ENCODE measurements at places on chromosomes 5 and 9. TPM values are rescaled to one million over a fixed set of nuclear protein-coding genes. Genes with fewer than 3 reads are reported as not detected.

The TSLP gene
- 2.4 TPM for total RNA-seq

The GRIA1 gene
- total RNA-seq: 0.12 TPM

The FUT7 gene
- 0.21 TPM for total RNA-seq

The FBXL7 gene
- 0.68 TPM for total RNA-seq

The TMEM171 gene
- 5.9 TPM for total RNA-seq

The PFN3 gene
- not detected for total RNA-seq

The DMRT3 gene
- 1.0 TPM for total RNA-seq

The GRXCR2 gene
- not detected for total RNA-seq

- H3K4me1 ChIP-seq: no peaks in the 10 kb centered on the region
- no peak overlapping the region for H3K4me3 ChIP-seq
- no peaks in the 10 kb centered on the region for H3K36me3 ChIP-seq
- H3K27me3 ChIP-seq: no peaks in the 10 kb centered on the region
- DNase-seq: no peak
Measured at GRCh38 chr9:16816011-16816410, 54.5 kb downstream of the BNC2 start.

DNA sequence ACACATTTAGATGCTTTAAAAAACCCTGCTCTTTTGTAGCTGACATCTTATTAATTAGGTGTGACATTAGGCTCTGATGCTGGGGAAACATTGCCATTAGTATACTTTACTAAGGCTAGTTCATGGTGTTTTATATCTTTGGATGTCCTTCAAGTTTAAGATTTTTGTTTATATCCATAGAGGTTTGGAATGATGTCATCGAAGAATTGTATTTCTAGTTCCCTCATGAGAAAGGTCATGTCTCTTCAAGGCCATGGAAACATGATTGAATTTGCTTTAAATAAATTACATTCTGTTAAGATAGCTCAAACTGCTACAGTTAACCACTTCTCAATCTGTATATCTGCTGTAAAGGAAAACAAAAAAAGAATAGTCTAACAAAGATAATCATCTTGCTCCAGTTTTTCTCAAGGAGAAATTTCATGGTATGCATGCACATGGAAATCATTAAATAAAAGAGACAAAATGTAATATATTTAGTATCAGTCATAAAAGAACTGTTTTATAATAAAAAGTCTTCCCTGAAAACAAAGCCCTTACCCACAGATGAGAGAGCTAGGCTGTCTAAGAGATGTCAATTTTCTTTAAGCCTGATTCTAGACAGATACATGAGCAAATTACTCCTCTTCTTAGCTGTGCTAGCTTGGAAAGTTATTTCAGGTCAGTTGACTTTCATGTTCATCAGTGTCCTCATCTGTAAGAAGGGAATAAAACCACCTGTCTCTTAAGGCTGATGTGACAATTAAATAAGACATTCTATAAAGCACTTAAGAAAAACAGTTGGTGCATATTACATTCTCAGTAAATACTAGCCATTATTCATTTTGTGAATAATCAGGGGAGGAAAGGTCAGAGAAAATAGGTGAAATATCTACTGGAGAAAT, 25.0 kb upstream of the STARD4 start:
- no peak overlapping the region for H3K27ac ChIP-seq
- H3K4me1 ChIP-seq: no peaks in the 10 kb centered on the region
- no peak for DNase-seq
- no peaks in the 10 kb centered on the region for H3K27me3 ChIP-seq

DNA sequence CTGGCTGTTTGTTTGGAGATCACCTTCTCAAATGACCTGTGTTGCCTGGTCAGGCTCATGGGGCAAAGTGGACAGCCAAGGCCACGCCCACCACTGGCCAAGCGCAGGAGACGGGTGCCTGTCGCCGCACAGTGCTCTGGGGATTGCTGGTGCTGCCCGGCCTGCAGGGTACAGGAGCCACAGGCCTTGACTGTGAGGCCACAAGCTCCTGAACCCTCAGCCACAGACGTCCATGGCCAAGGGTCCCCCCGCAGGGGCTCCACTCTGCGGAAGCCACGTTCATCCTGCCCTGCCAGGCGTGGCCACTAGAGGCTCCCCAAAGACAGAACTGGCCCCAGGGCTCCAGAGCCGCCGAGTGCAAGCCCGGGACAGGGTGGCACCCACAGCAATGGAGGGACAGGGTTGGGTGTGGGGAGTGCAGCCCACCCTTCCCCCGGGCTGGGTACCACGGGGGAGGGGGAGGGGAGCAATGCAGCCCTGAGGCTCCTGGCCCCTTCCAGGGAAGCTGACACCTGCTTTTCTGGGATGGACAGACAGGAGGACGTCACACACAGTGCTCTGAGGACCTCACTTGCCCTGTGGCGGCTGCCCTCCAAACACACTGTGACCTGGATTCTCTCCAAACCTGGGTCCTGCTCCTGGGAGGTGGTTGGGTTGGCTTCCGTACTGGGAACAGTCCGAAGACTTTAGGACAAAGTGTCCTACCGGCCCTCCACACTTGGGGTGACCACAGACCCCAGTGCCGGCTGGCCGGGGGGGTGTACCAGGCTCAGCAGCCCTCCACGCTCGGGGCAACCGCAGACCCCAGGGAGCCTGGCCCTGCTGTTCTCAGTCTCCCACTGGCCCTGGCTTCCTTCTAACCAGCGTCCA, 21.5 kb downstream of the TPPP start:
- no peak for DNase-seq
- no peak overlapping the region for H3K27ac ChIP-seq
- peak overlapping the region; percentile 7 for H3K4me3 ChIP-seq
- no peaks in the 10 kb centered on the region for H3K27me3 ChIP-seq

- H3K27ac ChIP-seq: no peak overlapping the region
- no peaks in the 10 kb centered on the region for H3K36me3 ChIP-seq
- H3K4me3 ChIP-seq: no peak overlapping the region
- no peaks in the 10 kb centered on the region for H3K27me3 ChIP-seq
- peaks cover 26% of the 10 kb centered on the region for H3K4me1 ChIP-seq
Measured at GRCh38 chr5:176540476-176540899, 3.3 kb upstream of the RNF44 start.

GRCh38 chr9:95055334-95055850, 262.1 kb downstream of the FANCC start:
- no peak for DNase-seq
- H3K36me3 ChIP-seq: no peaks in the 10 kb centered on the region
- H3K27ac ChIP-seq: peak overlapping the region; percentile 85

DNA sequence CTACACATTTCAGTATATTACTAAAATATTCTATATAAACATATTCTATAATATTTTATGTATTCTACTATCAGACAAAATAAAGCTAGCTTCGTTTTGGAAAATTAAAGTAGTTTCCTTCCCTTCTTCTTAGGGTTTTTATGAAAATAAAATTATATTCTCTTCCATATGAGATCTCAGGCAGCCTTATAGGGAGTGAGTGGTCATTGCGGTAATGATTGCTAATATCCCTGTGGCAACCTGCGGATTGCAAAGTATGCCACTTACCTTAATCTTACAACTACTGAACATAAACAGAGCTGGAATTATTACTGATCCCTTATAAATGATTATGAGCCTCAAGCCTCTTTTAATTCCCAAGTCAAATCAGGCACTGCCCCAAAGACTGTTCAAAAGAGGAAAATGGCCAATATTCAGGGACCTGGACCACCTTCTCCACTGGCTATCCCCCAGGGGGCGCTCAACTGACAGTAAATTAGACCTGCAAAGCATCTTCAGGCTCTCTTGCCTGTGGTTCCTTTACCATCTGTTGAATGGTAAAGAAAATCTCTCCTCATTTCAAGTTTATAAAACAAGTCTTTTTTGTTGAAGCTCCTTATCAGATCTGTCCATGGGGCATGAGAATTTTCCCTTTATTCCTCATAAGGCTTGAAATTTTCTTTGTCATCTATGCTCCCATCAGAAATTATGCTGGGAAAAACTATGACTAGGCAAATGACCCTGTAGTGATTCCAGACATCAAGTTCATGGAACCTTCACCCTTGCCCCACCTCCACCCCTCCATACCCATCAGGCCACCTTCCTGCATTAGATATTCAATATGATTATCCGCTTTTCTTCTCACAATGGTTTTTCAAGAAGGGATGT, 163.9 kb downstream of the CEMIP2 start:
- DNase-seq: peak; percentile 13
- H3K36me3 ChIP-seq: no peaks in the 10 kb centered on the region
- H3K4me1 ChIP-seq: no peaks in the 10 kb centered on the region

DNA sequence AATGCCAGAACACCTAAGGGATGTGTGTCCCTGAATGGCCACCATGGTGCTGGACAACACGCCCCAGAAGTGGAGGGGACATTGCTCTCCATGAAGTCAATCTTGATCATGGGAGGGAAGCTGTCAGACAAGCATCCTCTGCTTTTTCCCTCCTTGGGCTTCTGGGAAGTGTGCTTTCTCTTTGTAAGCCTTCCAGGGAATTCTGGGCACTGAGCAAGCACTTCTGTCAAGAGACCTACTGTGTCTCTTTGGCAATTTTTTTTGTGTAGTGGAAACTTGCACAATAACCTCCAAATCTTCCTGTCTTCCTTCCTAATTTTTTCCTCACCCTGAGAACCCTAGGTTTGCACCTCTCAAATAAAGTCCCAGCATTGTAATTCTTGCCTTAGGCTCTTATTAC, 132.0 kb downstream of the SEC61B start:
- H3K27ac ChIP-seq: peak overlapping the region; percentile 82
- H3K36me3 ChIP-seq: no peaks in the 10 kb centered on the region
- H3K4me1 ChIP-seq: peaks cover 7% of the 10 kb centered on the region
- no peaks in the 10 kb centered on the region for H3K27me3 ChIP-seq
- DNase-seq: no peak
- H3K4me3 ChIP-seq: no peak overlapping the region

DNA sequence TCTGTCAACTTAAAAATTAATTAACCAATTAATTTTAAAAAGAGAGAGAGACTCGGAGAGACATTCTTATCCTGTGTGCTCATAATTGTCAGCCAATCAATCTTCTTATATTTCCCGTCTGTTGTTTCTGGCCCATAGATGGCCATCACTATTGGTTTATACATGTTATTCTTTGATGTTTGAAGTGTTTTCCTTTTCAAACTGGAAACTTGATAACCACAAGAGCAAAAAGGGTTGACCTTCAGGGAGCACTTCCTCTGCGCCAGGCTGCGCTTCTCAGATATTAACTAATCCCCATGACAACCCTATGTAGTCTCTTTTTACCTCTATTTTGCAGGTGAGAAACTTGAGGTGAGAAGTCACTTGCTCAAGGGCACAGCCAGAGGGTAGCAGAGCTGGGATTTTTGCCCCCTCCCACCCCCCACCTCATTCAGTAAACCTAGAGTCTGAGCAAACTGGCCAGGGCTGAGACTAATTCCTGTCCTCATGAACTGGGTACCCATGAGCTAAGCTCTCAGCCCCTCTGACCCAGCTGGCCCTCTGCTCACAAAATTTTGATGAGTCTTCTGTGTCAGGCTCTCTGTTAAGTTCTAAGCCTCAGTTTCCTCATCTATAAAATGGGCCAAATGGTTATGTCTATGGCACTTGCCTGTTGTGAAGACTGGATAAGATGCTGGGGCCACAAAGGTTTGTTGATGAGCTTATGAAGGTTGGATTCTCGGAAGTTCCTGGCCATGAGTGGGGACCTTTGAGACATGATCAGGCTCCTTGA, 86.0 kb upstream of the SH3PXD2B start:
- H3K36me3 ChIP-seq: no peaks in the 10 kb centered on the region
- H3K4me3 ChIP-seq: no peak overlapping the region
- DNase-seq: no peak
- no peak overlapping the region for H3K27ac ChIP-seq

GRCh38 chr5:83277953-83278352, 193.6 kb upstream of the VCAN start:
- no peak overlapping the region for H3K27ac ChIP-seq
- no peaks in the 10 kb centered on the region for H3K27me3 ChIP-seq
- no peaks in the 10 kb centered on the region for H3K36me3 ChIP-seq
- H3K4me1 ChIP-seq: no peaks in the 10 kb centered on the region
- no peak for DNase-seq

DNA sequence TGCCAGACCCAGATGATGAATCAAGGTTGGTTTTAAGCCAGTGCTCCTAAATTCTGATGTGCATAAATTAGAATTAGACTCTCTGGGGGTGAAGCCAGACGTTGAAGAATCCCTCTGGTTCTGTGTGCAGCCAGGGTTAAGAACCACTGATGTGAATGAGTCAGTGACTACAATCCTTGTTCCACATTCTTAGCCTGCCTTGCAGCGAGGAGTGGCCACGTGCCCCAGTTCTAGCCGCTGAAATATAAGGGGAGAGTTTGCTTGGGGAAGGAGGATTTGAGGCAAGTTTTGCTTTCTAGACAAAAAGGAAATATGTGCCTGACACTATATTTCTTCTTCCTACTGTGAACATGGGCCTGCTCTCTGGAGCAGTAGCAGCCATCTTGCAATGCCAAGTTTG, 34.2 kb upstream of the MSH3 start:
- DNase-seq: no peak
- no peak overlapping the region for H3K4me3 ChIP-seq
- H3K27ac ChIP-seq: no peak overlapping the region
- H3K36me3 ChIP-seq: no peaks in the 10 kb centered on the region
- H3K27me3 ChIP-seq: no peaks in the 10 kb centered on the region

DNA sequence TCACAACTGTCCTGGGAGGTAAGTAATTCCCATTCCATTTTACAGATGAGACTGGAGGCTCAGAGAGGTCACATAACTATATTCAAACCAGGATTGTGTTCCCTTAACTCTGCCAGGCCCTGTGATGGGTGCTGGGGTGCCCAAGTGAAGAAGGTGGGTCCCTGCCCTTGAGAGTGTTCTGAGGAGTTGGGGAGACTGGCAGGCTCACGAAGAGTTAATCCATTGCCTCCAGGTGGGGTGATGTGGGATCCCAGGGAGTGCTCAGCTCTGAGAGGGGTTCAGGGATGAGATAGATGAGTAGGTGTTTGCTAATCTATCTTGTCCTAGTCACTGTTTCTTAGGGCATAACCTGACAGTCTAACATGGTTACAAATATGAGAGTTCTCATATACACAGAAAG, 36.7 kb downstream of the GSN start:
- peak overlapping the region; percentile 94 for H3K27ac ChIP-seq
- DNase-seq: no peak
- H3K4me1 ChIP-seq: peaks cover 31% of the 10 kb centered on the region
- H3K4me3 ChIP-seq: peak overlapping the region; percentile 82
- peaks cover 18% of the 10 kb centered on the region for H3K36me3 ChIP-seq

GRCh38 chr5:137887831-137888230, 1.4 kb upstream of the PKD2L2 start:
- H3K36me3 ChIP-seq: no peaks in the 10 kb centered on the region
- peaks cover 7% of the 10 kb centered on the region for H3K27me3 ChIP-seq
- no peak for DNase-seq
- H3K27ac ChIP-seq: no peak overlapping the region
- H3K4me1 ChIP-seq: no peaks in the 10 kb centered on the region

- H3K4me3 ChIP-seq: no peak overlapping the region
- no peak for DNase-seq
- H3K36me3 ChIP-seq: no peaks in the 10 kb centered on the region
- H3K27ac ChIP-seq: no peak overlapping the region
Measured at GRCh38 chr5:178854284-178854683, 5.5 kb upstream of the ZNF354B start.
